ENCODE measurements at places on chromosomes 5 and 9.

DNA sequence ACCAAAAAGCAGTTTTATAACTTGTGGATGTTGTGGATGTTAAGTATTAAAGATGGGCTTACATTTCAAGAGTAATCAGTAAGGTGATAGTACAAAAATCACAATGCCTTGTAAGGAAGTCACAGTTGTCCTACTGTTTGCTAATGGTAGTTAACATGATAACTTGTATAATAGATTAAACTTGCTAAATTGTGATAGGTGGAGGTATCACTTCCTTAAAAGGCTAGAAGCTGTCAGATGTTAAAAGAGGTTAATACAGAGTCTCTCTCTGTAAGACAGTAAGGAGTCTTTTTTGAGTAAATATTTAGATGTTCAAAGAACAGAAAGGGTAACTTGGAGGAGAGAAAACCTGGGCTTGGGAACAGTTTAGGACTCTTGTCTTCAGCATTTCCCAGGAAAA lies 14.2 kb upstream of the MACIR start:
- no peak for DNase-seq

- DNase-seq, result no peak
Observed at GRCh38 chr5:124655251-124655917, 91.1 kb downstream of the ZNF608 start.

GRCh38 chr5:157640406-157641066 lies 11.7 kb downstream of the SOX30 start:
- no peak for DNase-seq

DNA sequence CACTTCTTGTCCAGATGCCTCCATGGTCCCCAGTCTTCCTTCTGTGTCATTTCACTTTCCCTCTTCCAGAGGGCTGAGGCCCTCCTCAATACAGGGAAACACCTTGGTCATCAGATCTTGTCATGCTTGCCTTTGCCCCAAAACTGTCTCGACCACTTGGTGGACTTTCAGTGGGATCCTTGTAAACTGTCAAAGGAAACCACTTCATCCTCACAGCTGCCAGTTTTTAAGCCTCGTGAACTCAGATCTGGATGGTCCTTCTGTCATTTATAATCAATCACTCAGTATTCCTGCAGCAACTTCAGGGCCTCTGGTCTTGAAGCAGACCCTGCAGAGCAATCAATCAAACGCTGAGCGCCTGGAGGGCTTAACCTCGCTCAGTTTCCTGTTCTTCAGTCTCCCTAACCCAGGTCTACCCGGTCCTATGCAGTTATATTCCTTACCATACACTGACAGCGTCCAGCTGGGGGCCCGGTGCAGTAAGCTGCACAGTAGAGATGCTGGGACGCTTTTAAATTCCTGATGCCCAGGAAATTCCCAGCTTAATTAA lies 74.6 kb downstream of the GOLPH3 start:
- no peak for DNase-seq

- peak; percentile 44 for DNase-seq
Observed at GRCh38 chr5:147188200-147189108, 46.4 kb upstream of the STK32A start.

DNA sequence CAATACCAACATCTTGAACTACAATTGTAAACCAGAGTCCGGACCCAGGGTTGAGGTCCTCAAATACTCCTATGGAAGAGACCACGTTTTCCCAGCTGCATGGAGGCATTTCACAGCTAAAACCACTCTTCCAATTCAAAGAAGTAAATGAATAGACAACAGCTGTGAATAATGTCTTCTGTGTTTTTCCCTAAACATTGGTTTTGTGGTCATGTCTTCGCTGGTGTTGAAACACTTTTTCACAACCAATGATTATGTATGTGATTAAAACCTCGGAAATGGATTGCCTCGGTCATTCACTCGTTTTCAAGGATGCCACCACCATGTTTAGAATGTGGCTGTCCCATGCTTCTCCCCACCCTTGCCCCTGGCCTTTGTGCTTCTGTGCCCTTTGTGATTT lies 9.4 kb upstream of the TENT4A start:
- no peak for DNase-seq

- DNase-seq, result no peak
Observed at GRCh38 chr5:34597034-34598027, 58.8 kb upstream of the RAI14 start.

DNA sequence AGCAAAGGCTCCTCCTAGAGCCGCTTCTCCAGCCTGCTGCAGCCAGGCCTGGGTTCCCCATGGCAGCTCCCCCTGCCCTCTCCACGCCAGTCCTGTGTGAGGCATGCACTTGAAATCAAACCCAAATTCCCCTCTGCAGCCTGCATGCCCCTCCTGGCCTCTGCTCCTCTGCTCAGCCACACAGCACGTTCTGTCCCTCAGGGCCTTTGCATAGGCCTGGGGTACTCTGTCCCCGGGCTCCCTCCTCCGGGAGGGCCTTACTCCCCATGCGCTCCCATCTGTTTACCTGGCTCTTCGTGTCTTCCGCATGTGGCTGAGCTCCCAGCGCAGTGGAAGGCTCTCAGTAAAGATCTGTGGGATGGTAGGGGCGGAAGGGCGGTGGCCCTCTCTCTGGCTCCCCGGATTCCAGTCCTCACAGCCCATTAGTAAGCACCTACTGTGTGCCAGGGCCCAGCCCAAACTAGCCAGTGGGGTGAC lies 203.5 kb upstream of the IER5L start:
- no peak for DNase-seq

GRCh38 chr9:113654605-113655428 lies 191.3 kb downstream of the RGS3 start:
- peak; percentile 82 for DNase-seq

GRCh38 chr9:137167747-137168572 lies 1.9 kb downstream of the LRRC26 start:
- no peak for DNase-seq

GRCh38 chr9:24487250-24487861 lies 58.3 kb downstream of the IZUMO3 start:
- no peak for DNase-seq

DNA sequence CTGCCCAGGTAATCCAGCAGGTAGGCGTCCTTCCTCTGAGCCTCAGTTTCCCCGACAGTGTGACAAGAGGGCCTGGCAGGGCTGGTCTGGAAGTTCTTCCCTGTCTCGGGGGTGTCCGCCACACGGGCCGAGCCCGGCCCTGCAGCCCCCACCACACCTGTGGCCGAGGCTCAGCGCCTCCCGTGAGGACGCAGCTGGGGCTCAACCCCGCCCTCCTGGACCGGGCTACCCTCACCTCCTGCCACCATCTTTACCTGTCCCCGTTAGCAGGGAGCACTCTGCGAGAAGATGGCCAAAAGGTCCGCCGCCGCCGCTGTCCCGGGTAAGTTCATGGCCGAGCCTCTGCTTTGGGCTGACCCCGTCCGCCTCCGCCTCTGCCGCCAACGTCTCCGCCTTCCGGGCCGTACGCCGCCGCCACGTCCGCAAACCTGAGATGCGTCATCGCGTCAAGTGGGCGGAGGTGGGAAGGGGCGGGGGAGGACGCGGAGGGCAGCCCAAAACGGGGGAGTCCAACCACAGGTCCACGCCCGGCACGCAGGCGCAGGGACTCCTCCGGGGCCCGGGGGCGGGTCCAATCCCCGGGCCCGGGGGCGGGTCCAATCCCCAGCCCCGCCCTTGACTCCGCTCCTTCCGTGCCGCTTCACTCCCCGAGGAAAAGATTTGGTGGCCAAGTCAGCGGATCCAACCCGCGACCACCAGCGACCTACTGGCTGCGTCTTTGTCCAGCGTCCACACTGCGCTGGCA lies at the start of gene LYSMD3:
TSS of gene LYSMD3 (minus strand) at position 391 of the 745 bp plus-strand sequence. CDS start 4,295 bp downstream, outside the sequence.
- peak; percentile 77 for DNase-seq

- no peak for DNase-seq
Observed at GRCh38 chr5:65037831-65038815, 269.4 kb downstream of the CWC27 start.

DNA sequence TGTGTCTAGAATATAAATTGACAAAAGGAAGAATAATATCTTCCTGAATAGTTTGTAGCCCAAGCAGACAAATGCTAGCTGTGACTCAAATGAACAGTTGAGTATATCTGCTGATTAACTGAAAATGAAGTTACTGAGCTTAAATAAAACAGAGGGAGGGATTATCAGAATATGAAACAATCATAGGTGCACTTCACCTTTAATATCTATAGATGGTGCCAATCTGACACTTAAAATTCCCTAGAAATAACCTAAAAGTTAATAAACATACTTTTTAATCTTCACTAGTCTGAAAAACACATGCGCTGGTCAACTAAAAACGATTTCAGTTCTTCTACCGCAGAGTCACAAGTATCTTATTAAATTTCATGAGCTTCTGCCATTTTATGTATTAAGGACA lies 280.8 kb upstream of the RASA1 start:
- no peak for DNase-seq

- DNase-seq, result no peak
Observed at GRCh38 chr5:139651853-139652787, 4.0 kb downstream of the CXXC5 start.

GRCh38 chr9:20561531-20561930 lies 60.8 kb downstream of the MLLT3 start:
- DNase-seq, result no peak

- no peak for DNase-seq
Observed at GRCh38 chr9:127181315-127181580, 58.8 kb upstream of the ANGPTL2 start.

- DNase-seq, result no peak
Observed at GRCh38 chr5:35488055-35488454, 129.6 kb upstream of the SPEF2 start.

- DNase-seq, result no peak
Observed at GRCh38 chr5:180140079-180140554, 68.6 kb upstream of the RNF130 start.

- DNase-seq, result peak; percentile 8
Observed at GRCh38 chr5:112210430-112211005, 208.6 kb downstream of the EPB41L4A start.

GRCh38 chr9:12753931-12754330 lies 20.9 kb upstream of the LURAP1L start:
- no peak for DNase-seq

DNA sequence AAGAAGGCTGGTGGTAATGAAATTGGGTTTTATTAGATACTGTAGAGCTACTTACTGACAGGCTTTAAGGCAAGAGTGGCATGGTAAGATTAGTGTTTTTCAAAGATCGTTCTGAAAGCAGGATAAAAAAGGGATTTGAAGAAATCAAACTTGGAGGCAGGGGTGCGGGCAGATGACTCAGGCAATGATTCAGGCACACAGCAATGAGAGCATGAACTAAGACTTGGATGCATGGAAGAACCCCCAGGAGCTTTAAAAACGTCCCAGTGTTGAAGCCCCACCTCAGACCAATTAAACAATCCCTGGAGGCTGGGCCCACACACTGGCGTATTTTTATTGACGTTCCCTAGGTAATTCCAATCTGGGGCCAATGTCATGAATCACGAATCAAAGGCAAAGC lies 102.5 kb downstream of the SREK1 start:
- DNase-seq, result no peak

- no peak for DNase-seq
Observed at GRCh38 chr9:84597131-84597530, 72.4 kb upstream of the NTRK2 start.

DNA sequence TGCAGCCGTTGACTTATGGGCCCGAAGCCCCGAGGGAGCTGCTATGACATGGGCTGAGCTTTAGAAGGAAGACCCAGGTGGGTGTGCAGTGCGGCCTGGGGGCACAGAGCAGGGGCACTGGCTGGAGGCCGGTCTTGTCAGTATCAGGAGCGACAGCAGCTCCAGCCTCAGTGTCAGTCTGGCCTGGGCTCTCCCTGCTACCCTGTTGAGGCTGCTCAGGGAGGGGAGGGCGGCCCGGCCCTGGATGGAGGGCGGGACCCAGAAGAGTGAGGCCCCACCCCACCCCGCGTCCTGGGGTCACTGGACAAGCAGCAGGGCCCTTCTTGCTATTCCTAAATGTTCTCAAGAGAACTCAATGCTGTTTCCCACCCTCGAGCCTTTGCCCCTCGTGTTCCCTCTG lies 18.0 kb downstream of the GFI1B start:
- DNase-seq, result no peak
